Activated T-cell treated with anti-CD3 and anti-CD28 coated beads, Interleukin-2, amount 50 U/mL, for 72 hours (primary cell): ENCODE measurements at places on chromosomes 1 and 21.

GRCh38 chr1:169849346-169850022 is 44.2 kb downstream of the SCYL3 start:
- DNase-seq = no peak

DNA sequence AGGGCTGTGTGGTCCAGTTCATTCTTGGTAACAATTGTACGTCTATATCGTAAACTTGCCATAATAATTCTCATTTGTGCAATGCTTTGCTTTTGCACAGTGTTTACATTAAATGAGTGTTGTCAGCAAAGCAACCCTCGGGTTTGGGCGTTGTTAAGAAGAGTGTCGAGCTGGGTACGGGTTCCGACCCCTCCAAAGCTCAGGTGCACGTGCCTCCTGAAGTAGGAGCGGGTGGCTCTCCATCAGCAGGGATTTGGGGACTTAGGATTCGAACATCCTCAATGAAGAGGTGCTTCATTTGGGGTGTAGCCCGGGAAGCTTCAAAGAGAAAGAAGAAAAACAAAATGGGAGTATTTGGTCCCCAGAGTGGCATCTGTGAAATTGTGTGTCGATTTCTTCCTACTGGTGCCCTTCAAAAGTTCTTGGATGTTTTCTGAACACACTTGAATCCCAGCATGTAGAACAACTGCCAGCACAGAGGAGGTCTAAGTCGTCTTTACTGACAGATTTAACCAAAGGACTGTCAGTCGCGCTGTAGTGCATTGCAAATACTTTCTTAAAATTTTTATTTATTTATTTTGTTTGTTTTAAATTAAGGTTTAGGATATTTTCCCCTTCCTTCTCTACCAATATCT is 1.1 kb downstream of the TRIM58 start:
- no peak for DNase-seq

- no peak for DNase-seq
Observed at GRCh38 chr1:115453666-115454065, 115.6 kb upstream of the NGF start.

GRCh38 chr1:20138961-20139550 is at the start of gene PLA2G2F:
Gene PLA2G2F, plus strand, starts transcription at chr1:20139323. Its CDS starts 105 bp downstream, at chr1:20139428.
- no peak for DNase-seq

DNA sequence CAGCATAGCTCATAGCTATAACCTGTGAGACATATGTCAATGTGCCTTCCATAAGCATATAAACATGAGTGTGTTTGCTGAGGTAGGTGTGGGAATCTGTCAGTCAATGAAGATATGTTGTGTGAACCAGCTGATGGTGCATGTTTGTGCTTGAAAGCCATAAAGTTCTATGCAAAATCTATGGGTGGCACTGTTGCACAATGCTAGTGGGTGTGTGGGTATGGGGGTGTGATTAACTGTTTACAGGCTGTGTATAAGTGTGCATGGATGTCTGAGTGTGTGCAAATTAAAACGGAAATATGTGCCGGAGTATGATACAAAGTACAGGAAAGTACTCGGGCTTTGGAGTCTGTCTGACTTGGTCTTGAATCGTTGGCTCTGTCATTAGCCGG is 1.0 kb upstream of the ATP2B4 start:
- DNase-seq = peak; percentile 66

DNA sequence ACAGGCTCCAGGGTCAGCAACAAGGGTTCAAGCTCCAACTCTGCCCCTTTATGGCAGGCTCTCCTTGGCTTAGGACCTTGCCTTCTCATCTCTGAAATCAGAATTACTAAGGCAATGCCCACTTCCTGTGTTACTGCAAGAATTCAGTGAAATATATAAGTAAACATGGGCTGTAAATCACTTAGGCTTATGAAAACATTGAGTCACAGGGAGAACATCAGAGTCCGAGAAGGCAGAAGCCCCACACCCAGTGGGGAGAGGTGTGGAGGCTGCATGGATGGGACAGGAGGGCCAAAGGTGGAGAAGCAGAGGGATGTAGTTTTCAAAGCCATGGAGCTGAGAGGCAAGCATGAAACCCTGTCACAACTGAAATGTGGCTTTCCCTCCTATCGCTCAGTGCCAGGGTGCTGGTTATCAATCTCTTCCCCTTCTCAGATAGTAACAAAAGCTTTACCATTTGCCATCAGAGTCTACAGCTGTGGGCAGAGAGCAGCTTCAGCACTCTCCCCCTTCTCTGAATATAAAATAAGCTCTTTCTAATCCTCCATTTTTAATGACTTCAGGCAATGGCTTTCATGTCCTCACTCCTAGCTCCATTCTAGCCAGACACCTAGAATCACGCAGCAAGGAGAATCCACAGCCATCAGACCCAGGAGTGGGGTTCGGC is 3.4 kb downstream of the RGS8 start:
- DNase-seq = no peak

DNA sequence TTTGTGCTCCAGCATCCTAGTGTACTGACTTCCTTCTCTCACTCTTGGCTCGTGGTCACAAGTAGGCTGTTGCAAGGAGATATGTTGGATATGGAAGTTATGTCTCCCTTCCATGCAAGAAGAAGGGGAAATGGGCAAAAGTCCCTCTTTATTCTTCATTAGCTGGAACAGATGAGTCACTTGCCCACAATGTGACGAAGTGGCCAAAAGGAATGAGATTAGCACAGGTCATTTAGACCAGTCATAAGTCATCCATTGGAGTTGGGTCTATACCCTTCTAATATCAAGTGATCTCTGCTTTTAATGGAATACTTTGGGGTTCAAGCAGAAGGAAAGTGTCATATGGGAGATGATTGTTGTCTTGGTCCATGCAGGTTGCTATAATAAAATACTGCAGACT is 91.2 kb upstream of the NGF start:
- DNase-seq = no peak

DNA sequence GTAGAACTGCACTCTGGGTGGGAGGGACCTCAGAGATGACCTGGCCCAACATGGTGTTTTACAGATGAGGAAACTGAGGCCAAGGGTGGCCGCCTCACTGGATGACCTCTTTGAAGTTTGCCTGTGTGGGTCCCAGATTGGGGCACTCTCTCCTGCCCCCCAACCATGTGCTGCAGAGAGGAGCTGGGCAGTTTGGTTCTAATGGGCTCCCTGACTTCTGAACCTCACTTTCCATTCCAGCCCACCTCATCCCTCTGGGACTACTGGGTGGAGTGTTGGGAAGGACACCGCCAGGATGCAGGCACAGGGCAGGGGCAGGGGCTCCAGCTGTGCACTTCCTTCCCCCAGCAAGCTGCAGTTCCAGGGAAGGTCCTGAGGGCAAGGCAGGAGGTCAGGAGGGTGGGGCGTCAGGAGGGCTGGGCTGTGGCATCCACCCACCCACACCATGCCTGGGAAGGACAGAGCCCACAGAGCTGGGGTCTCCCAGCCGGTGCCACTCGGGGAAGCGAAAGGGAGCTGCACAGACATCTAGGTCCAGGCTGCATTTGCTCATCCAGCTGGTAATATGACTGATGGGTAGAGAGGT is 10.3 kb upstream of the EPS8L3 start:
- no peak for DNase-seq

DNA sequence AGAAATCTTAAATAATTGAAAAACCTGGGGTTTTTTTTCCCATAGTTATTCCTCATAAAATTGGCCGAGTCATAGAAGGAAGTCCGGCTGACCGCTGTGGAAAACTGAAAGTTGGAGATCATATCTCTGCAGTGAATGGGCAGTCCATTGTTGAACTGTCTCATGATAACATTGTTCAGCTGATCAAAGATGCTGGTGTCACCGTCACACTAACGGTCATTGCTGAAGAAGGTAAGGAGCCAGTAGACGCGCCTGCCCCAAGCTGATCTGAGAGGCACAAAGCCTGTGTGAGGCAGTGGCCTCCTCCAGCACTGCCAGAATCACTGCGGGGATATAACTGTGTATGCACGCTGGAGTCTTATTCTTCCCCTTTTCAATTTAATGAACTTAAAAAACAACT is 100.3 kb downstream of the PHTF1 start:
- no peak for DNase-seq

GRCh38 chr21:29230551-29231261 is 68.0 kb upstream of the BACH1 start:
- DNase-seq = no peak

DNA sequence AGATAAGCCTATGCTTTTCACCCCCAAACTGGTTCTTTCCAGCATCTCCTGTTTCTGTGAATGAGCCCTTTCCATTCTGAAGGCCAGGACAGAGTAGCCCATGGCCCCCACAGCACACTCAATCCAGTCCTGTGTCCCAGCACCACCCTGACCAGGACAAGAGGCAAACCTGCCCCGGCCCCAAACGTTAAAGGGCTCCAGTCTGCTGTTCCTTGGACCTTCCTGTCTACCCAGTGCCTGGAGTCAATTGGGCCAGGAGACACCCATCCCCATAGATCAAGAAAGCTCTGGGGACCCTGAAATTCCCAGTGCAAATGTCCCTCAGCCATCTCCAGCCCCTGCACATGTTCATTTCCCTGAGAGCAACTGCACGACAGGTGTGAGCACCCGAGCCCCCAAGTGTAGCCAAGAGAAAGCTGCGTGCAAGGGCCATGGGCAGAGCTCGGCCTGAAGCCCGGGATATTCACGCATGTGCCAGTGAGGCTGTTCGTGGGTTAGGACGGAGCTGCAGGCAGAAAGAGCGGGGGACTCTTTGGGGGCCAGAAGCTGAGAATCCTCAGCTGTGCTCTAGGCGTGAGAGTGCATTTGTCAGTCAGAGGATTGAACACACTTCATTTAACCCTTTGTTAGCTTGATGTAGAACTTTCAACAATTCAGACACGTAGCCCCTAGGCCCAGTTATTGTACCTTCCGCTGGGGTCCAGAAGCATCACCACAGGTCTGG is 4.2 kb upstream of the RIPK4 start:
- DNase-seq = no peak

GRCh38 chr1:145719230-145720079 is at the start of gene CD160:
Gene CD160, plus strand, starts transcription at chr1:145719499. Its CDS starts 8,829 bp downstream, at chr1:145728328.
- peak; percentile 13 for DNase-seq

DNA sequence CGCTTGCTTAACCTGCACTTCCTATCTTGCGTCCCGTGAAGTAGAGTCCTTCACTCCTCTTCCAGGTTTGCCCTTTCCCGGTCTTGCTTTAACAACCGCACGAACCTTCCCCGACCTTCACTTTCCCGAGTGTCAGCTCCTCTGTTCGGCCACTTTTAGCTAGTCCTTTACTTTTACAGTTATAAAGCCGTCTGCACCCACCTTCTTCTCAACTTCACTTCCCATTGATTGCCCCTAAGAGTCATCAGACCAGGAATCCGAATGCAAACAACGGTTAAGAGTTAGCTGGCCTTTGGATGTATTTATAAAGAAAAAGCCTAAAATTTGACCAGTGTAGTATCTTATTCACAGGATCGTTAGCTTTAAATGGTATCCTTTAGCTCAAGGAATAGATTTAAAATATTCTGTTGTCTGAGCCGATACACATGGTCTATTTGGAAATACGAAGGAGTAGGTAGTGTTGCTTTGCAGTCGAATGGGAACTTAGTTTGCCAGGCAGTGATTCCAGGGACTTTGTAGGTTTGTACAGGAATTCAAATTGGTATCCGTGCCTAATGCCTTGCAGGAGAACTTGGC is 1.4 kb downstream of the PPP2R5A start:
- DNase-seq = no peak

DNA sequence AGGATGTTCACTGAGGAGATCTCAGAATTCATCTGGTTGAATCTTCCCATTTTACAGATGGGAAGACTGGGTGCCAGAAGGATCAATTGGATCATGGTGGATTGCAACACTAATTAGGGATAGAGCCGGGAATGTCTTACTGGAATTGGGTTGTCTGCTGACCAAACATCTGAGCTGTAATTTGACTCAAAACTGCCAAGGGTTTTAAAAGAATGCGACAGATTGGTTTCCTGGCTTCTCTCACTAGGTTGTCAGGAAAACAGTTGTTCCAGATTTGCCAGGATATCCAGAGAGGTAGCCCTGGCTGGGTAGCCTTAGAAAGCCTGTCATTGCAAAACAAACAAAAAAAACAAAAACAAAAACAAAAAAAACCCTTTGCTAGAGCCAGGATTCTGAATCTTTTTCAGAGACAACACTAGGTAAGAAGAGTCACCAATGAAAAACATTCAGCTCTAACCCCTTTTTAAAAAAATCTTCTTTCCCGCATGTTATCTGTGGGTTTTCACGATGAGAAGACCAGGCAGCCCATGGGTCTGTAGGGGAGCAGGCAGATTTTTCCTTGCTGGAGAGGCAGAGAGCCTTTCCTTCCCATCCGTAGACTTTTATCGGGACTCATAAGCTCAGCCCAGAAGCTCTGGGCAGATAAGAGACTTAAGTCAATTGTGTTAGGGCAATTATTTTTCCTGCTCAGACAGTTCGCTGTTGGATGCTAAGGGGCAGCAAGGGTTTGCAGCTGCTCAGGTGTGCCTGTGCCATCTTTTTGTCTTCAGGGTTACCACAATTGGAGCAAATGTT is 418.9 kb downstream of the PRDM2 start:
- DNase-seq = no peak

DNA sequence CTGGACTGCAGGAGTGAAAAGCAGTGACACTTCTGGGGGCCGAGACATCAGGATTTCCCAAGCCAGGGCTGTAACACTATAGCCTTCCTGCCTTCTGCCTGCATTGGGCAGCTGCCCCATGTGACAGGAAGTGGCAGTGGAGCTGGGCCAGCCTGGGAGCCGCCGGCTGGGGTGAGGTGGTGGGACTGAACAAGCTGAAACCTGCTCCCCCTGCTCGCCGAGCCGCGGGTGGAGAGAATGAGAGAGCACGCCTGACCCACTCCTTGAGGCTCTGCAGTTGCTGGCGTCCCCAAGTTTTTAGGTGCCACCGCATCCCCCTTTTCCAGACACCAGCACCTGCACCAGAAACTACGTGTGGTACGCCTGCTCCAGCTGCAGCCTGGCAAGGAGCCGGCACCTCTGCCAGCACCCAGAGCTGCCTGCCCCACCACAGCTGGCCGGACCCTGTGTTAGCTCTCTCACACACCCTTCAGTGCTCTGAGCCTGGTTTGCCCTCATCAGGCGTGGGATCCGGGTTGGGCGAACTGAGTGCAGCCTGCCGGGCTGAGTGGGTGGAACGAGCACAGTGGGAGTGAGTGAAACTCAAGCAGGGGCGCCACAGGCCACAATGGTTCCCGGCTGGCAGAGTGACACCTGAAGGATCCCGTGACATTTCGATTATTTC is 119.4 kb downstream of the AKT3 start:
- DNase-seq = no peak

- no peak for DNase-seq
Observed at GRCh38 chr21:46136739-46137349, 18.5 kb downstream of the FTCD start.

DNA sequence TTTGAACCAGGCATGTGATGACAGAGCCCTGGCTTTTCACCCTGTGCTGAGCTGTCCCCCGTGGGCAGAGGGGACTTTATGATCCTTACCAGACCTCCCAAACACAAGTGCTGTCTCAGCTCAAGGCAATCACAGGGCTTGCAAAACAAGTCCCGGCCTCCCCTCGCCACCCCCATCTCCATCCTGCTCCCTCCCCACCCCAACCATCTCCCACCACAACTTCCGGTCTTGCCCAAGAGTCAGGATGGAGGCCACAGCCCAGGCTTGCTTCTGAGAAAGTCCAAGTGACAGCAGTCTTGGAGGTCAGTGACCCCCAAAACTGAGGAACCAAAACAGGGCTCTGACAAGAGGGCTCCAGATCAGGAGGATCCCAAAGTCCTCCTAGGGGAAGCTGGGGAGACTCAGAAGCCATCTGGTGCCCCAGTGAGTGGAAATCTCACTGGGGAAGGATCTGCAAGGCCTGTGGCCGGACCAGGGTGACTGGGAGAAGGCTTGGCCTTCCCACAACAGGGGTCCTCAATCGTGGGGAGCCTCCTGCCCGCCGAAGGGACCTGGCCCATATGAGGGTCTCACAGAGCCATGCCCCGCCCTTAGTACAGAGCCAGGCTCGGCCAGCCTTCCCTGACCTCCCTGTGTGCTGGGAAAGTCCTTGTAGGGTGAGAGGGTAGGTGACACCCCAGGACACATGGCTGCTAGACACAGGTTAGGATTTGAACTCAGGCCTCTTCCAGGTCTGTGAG is 4.5 kb upstream of the SDC3 start:
- no peak for DNase-seq
